CD4-positive, alpha-beta T cell treated with Interleukin-2 at 100 ng/mL for 4 hours (primary cell): ENCODE measurements at places on chromosomes 7 and 10.

GRCh38 chr10:14839305-14839695, 1.2 kb downstream of the HSPA14 start:
- no peak for DNase-seq

GRCh38 chr10:132186488-132187429, at the start of gene DPYSL4:
Gene DPYSL4 (plus strand): TSS chr10:132186948. CDS start chr10:132187064, 116 bp downstream.
- no peak for DNase-seq

GRCh38 chr7:134886353-134887057, 99.8 kb upstream of the AGBL3 start:
- DNase-seq, result no peak

DNA sequence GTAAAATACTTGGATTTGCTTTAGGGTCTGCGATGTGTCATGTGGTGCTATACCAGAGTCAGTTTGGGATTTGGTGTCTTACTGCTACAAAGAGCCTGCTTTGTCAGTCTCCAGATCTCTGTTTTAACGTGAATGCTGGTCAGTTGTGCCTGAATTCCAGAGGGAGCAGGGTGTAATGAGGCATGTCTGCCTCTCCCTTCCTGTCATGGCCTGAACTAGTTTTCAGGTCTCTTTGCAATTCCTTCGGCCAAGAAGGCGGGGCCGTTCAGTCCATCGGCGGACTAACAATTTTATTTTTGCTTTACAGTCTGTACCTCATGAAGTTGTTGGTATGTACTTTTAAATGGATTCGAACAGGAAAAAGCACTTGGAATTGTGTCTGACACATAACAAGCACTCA, 465.1 kb upstream of the ADARB2 start:
- DNase-seq, result no peak

- DNase-seq, result no peak
Measured at GRCh38 chr7:67854221-67855178, 857.9 kb downstream of the TYW1 start.

GRCh38 chr10:113681533-113682470, 2.1 kb downstream of the CASP7 start:
- peak; percentile 32 for DNase-seq

DNA sequence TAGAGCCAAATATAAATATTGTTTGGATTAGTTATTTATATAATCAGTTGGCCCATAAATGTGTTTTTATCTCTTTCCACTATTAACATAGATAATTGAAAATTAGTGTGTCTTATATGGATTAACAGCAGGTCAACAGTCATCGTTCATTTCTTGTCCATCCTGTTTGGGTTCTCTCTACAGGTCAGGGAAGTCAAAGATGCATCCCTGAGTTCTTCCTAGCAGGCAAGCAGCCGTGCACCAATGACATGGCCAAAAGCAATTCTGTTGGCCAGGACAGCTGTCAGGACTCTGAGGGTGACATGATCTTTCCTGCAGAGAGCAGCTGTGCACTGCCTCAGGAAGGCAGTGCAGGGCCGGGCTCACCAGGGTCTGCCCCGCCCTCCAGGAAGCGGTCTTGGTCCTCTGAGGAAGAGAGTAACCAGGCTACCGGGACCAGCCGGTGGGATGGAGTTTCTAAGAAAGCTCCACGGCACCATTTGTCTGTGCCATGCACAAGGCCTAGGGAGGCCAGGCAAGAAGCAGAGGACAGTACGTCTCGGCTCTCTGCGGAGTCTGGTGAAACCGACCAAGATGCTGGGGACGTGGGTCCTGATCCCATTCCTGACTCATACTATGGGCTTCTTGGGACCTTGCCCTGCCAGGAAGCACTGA, 15.9 kb downstream of the FBH1 start:
- no peak for DNase-seq

GRCh38 chr7:148698007-148698396, 701 bp upstream of the CUL1 start:
- peak; percentile 22 for DNase-seq

DNA sequence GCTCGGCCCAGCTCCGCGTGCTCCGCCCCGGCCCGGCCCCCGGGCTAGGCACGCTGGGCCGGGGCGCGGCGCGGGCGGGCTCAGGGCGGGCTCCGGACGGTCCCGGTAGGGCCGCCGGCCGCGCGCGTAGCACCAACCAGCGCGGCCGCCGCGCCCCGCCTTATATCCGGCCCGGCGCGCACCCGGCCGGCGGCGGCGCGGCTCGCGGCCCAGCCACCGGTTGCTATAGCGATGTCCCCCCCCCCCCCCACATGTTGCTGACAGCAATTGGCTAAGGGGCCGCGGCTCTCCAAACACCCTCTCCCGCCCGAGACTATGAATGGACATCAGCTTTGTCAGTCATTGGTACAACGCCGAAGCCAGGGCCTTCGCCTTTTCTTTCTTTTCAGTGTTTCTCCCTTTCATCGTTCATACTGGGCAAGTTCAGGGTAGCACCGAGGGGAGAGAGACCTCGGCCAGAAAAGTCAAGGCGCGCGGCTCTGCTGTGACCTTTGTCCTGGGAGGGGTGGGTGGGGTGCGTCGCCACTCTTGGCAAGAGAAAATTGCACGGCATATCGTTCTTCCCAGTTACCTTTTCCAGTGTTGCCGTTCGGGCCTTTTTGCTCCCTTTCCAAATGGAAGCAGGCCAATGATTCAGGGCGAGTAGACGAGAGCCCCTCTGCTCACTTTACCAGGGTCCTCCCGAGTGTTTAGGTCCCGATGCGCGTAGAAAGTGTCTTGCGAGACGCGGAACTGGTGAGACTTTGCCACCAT, 354.2 kb downstream of the DNAJB6 start:
- DNase-seq, result no peak

DNA sequence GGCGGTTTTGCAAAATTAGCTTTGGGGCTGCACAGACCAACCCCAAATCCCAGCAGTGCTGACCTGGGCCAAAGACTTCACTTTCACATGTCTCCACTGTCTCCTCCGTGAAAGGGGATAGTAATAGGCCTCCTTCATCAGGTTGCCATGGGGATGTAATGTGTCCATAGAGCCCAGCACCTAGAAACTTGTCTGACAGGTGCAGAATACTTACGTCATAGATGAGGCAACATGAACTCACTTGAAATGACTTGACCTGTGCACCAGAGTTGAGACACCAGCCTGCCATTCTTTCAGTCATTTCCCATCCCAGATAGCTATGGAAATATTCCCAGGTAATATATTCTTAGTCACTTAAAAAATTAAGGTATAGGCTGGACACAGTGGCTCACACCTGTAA, 94.2 kb downstream of the INSYN2A start:
- no peak for DNase-seq

- DNase-seq, result no peak
Measured at GRCh38 chr10:26555719-26556368, 117.7 kb downstream of the APBB1IP start.

- no peak for DNase-seq
Measured at GRCh38 chr7:132422502-132423111, 153.7 kb downstream of the PLXNA4 start.

DNA sequence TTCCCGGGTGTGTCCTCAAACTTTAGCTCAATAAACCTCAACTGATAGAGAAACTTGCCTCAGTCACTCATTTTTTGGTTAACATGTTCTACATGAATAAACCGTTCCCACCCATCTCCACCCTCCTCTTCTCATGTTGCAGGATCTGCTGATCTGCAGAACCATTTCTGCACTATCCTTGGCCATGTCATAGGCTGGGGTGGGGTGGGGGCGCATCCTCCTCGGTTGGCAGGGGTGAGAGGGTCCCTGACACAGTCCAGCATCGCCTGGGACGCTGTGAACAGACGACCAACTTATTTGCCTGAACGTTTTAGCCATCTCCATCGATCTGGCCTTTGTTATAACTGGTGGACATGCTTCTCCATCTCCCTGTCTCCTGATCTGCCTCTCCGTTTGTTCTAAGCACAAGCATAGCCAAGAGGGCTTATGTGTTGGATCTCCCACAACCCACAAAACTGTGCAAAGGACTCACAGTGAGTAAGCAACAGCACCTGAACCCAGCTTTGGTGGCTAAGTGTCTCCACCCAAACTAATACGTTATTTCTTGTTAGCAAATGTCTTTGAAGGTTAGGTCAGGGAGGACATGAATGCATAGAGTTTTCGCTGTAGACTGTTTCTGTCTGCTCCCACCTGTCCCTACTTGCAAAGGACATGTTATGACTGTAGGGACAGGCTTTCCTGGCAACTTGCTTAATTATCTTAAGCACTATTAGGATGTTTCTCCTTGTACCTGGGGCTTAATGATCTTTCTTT, 51.7 kb downstream of the PRKCQ start:
- DNase-seq, result peak; percentile 49

DNA sequence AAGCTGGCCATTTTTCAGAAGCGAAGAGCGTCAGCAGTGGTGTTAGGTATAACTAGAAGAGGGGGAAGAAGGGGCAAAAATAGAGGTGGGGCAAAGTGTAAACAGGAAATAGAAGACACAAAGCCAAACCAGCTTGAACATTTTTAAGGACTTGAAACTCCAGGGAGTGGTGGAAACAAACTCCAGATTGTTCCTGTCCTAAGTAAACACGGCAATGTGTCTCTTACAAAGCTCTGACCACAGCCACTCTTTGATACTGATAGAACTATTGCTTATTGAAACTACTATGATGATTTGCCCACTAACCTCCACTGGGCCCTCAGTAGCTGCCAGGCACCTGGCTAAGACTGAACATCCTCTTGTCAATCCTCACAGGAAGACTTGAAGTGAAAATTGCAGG, 20.8 kb upstream of the CDH23 start:
- DNase-seq, result no peak

- no peak for DNase-seq
Measured at GRCh38 chr7:33190688-33191304, 61.4 kb downstream of the BBS9 start.

GRCh38 chr10:129517680-129518057, 50.6 kb downstream of the MGMT start:
- no peak for DNase-seq

DNA sequence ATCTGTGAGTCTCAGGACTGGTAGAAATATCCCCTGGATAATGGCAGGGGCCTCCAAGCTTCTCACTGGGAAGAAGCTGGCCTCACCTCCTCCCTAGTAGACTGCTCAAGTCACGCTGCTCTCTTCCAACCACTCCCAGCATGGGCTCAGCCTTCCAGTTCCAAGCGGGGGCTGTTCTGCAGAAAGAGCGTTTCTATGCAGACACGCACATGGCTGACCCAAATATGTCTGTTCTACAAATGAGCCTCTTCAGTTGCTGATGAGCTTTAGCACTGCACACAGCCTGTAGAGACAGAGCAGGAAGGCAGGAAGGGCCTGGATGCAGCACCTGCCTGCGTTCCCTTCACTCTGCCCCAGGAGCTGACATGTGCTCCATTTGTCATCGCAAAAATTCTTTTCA, 523.9 kb upstream of the MGMT start:
- DNase-seq, result no peak

DNA sequence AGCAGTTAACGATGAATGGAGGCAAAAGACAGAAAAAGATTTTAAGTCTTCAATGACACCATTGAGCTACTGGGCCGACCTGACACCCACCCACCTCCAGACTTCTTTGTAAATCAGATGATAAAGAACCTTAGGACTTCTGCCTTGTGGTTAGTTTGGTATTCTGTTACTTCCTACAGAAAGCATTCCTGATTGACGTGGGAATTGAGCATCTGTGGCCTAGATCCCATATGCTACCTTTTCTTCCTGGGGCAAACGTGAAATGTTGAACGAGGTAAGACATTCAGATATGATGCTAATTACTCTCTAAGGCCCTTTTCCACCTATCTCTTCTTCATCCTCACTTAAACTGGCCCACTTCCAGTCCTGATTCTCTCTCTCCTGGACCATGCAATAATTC, 10.2 kb downstream of the PRLHR start:
- DNase-seq, result no peak

GRCh38 chr7:96679886-96680285, 29.8 kb downstream of the SEM1 start:
- DNase-seq, result no peak

DNA sequence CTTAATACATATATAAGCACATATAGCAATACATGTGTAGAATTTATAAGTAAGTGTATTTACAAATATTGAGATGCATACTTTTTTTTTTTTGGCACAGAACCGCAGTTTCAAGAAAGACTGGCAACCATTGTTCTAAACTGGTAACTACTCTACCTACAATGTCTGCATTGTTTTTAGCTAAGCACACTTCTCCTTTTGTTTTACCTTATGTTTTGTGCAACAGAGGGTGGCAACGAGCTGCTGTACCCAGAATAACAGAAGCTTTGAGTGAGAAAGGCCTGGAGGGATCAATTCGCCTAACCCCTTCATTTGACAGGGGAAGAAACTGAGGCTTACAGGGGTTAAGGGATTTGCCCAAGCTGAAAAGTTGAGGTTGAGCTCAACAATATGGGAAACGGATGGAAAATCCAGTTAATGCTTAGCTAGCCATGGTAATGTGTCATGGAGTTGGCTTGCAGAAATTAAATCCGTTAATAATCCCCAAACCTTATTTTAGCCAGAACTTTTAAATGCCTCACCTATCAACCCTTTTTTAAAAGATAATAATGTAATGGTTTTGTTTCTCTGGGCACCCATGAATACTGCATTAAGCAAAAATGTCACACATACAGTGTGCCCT, 25.5 kb downstream of the FZD1 start:
- no peak for DNase-seq

- DNase-seq, result no peak
Measured at GRCh38 chr7:55134359-55134725, 115.5 kb downstream of the EGFR start.

DNA sequence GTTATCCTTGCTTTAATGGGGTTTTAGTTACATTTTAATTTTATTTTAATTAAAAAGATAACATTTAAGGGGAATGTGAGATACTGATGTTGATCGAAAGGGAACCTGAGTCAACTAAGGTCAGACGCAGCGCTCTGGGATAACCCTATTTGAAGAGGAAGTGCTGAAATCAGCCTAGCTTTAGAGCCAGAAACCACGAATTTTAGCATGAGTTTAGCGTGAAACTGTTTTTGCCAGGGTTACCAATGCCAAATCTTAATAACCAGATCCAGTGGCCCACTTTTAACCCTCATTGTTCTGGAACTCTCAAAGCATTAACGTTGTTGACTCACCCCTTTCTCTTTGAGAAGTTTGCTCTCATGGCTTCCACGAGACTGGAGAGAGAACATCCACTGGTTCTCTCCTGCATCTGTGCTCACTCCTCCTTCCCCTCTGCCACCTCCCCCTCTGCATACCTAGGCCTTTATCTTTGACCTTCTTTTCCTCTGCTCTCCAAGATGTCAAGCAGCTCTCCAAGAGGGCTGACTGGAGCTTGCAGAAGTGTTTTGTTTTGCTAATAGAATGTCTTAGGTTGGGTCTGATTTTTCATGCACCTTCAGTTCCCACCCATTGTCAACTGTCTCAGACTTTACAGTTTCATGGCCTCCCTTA, 198.3 kb upstream of the CELF2 start:
- no peak for DNase-seq

GRCh38 chr7:22728401-22729029, 1.5 kb downstream of the IL6 start:
- DNase-seq, result peak; percentile 24
